ENCODE measurements at places on chromosomes 3 and 15.

DNA sequence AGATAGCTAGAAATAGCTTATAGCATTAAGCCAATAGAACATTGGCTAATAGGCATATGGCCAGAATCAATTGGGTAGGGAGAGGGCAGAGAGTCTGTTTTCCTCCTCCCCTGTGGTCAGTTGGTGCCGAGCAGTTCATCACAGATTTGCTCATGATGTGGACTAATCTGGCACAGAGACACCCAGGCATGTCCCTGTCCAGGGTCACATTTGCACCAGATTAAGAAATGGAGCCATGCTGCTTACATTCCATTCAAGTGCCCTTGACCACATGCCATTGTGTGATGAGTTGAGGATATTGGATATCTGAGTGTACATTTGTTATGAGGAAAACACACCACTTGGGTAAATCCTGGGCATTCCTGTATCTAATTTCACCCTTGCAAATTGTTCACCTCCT, 53.4 kb downstream of the USP13 start:
- no peak for DNase-seq

DNA sequence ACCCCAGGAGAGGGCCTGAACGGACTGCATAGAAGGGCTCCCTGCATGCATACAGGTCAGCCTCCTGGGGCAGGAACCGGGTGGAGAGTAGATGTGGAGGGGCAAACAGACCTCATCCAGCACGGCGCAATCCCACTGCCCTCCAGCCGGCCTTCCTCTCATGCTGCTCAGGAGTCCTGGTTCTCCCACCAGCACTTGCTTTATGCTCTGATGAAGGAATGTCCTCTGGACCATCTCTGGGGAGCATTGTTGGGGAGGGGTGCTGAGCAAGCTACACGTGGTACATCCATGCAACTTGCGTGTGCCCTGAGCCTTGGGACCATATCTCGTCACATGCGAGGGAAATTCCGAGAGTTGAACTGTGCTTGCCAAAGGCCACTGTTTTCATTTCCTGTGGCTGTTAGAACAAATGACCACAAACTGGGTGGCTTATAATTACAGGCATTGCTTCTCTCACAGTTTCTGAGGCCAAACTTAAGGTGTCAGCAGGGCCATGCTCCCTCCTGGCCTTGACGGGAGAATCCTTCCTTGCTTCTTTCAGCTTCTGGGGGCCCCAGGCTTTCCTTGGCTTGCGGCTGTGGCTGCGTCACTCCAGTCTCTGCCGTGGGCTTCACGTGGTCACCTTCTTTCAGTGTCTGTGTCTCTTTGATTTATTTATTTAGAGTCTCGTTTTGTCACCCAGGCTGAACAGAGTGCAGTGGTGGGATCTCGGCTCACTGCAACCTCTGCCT, 12.2 kb downstream of the SELENOS start:
- DNase-seq: no peak

GRCh38 chr3:78004571-78004970, 964.7 kb downstream of the ROBO2 start:
- DNase-seq: no peak

DNA sequence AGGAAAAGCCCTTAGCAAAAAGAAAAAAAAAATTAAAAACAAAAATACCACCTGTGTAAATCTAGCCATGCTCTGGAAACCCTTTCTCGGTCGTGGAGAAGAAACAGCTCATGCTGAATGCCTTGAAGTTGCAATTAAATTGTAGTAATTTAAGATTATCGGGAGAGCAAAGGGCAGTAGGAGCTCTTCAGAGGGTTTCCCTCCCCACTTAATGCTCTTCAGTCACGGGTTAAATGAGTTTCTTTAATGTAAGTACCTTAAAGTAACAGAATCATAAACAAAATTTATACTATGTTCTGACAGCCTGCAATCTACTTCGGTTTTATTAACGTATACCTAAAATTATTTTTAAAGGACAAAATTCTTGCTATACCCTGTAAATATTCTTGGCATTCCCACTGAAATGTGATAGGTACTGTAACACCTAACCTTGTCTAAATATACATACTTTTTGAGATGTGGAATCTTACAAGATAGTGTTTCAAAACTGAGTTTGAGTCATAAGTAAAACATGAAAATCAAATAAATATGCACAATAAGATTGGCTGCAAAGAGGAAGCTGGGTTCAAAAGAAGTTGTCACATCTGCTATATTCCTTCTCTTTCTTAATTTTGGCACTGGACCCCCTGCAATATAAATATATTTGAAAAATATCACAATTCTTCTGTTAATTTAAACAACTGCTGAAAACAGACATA, 5.3 kb downstream of the FOXP1 start:
- no peak for DNase-seq

GRCh38 chr15:77123854-77124253, 52.9 kb upstream of the TSPAN3 start:
- no peak for DNase-seq

DNA sequence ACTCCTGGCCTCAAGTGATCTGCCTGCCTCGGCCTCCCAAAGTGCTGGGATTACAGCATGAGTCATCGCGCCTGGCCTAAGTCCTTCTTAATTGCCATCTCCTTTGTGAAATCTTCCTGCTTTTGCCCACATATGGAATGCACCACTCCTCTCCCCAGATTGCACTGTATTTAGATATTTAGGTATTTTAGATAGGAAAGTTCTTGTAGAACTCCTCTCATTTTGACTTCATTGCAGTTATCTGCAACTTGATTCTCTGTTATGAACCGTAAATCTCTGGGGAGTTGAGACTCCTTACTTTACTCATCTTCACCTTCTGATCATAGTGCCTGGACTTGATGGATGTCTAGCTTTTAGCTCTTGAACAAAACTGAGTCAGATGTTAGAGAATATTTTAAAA, 150.7 kb downstream of the AKAP13 start:
- no peak for DNase-seq

DNA sequence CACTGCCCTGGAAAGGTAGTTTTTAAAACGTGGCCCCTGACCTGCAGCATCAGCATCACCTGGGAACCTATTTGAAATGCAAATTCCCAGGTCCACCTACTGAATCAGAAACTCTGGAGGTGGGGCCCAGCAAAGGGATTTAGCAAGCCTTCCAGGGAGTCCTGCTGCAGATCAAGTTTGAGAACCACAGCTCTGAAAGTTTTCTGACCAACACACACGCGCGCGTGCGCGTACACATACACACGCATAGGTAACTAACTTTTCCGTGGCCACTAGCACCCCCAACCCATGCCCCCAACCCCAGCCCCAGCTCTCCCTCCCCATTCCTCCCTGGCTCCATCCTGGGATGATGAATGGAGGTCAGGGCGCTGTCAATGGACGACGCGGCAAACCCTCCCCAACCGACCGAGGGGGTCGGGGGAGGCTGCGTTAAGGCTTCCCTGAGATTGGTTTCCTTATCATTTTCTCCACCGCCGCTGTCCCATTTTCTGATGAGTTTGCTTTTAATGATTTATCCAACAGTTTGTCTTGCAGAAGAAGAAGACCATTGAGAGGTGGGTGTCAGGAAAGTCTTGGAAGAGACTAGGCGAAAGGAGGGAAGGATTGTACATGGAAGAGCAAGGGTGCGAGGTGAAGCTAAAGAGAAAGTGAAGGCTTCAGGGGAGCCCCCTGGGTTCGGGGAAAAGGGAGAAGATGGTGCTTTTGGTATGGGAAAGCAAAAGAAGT, 590 bp upstream of the BOC start:
- DNase-seq: no peak

DNA sequence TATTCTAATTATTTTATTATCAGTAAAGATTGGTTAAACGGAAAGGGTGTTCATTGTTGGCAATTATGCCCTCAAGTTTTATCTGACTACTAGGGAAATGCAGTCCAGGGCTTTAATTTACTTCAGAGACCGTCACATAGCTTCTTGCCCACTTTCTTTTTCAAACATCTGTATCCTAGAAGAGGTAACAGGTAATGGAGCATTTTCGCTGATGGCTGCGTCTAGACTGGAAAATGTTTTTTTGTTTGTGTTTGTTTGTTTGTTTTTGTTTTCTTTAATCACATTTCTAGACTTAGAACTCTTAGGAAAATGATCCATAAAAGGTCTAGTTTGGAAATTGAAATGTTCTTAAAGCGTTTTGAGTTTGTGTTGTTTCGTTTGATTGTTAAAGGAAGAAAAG, 71.4 kb downstream of the ANXA2 start:
- DNase-seq: no peak

- no peak for DNase-seq
Measured at GRCh38 chr3:54955941-54956340, 28.1 kb upstream of the LRTM1 start.

DNA sequence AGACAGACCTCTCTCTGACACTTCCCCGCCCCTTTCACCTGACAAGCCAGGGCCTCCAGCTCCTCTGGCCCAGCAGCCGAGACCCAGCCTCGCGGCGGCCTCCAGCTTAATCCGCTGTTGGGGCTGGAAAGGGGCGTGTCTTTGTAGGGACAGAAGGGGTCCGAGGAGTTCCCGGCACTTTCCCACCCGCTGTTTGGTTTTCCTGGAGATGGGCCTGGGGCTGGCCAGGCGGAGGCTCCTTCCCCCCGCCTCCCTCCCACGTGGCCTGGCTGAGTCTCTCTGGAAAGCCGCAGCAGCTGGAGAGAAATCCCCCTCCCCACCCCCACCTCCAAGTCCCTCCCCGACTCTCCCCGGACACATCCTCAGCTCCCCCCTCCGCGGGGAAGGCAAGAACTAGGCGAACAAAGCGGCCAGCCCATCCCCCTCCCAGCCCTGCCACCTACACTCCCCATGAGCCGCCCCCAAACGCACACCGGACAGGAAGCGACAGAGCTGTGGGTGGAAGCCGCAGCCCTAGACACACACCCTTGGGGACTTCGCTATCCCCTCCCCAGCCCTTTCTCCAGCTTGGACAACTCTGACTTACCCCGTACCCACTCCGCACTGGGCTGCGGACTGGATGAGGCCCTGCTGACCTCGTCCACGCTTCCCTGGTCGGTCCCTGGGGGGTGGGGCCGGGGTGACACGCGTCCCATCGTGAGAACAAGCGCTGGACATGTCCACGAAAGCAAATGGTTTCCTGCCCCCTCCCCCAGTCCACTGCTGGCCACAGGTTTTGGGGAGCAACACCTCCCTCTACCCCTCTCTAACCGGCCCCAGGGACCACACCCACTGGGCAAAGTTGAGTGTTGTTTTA, 1.2 kb downstream of the IGDCC4 start:
- no peak for DNase-seq

DNA sequence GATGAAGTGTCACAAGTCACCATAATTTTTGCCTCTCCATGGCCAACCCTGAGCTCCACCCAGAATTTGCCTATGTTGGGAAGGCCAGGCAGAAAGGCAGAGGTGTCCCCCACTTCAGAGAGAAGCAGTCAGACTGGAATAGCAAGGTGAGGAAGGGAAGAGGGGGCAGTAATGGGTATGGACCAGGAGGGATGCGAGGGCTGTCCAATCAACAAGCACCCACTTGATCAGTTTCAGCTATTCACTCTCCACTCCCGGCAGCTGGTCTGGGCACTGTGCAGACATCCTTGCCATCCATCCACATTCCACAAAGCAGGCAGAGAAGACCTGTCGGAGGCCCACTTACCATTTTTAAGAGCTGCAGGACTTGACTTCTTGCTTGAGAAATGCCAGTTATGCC, 43.5 kb upstream of the CTNNB1 start:
- DNase-seq: no peak

- no peak for DNase-seq
Measured at GRCh38 chr3:119731560-119732343, 28.9 kb downstream of the CFAP91 start.

DNA sequence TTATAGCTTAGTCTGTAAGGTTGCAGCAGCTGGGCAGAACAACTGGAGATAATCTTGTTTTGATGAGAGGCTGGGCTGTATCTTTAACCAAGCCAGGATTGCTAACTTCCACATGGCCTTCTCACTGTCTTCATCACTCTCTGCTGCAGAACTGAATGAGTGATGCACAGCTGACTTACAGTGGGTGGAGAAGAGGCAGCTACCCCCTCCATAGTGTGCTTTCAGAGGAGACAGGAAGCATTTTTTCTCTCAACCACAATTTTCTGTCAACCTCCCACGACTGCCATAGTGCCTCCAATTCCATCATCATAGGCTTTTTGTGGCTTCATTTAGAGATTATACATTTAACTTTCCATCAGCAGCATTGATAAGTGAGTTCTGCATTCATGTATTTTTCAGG, 168.2 kb downstream of the CLSTN2 start:
- no peak for DNase-seq

GRCh38 chr3:60399292-60399691, 852.0 kb downstream of the FHIT start:
- DNase-seq: no peak

- no peak for DNase-seq
Measured at GRCh38 chr15:34869110-34869509, 73.8 kb upstream of the ACTC1 start.

GRCh38 chr15:40439960-40440742, 602 bp upstream of the BAHD1 start:
- no peak for DNase-seq

DNA sequence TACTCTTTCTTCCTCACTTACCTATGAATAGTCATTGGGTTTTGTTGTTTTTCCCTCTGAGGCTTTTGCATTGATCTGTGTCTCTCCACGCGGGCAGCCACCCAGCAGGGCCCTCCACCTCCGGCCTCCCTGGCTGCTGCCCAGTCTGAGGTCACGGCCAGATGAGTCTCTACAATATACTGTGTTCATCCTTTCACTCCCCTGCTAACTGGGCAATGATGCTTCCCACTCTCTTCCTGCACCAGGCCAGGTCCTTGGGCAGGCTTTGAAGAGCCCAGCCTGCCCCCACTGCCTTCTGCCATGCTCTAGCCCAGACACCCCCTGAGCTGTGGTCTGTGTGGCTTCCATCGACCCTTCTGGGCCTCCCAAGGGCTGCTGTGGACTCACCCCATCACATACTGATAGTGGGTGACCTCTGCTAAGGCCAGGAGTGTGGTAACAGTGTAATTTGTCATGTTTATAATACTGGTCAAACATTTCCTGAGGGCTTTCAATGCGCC, 18.0 kb downstream of the PDIA5 start:
- DNase-seq: no peak

DNA sequence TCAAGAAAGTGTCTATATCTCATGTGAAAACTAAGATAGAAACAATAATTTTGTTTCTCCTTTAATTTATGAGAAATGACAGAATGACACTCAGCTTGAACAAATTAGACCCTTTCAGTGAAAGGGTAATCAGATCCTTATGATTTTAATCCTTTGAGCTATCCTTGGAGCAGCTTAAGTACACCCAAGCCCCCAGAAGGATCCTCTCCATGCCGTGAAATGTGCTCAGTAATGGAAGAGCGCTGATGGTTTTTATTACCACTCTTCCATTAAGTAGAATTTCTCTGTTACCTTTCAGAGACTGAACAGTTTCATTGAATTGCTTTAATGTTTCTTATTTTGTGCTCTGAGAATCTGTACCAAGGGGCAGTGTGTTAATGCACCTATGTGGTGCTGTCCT, 54.3 kb downstream of the HMG20A start:
- no peak for DNase-seq

DNA sequence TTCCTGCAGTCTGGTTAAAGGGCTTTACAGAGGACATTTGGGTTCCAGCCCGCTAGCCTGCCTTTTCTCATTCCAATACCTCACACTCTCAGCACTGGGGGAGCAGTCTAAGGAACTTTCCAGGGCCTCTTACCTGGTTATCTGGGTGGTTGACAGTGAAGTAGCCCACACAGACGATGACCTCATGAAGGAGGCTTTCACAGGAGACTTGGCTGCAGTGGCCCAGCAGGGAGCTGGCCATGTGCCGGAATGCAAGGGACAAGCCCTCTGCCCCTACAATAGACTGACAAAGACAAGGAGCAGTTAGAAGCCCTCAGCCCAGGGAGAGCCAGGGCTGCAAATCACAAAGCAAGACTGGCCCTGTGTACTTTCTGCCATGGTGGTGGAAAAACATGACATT, 39.5 kb downstream of the ISL2 start:
- no peak for DNase-seq

GRCh38 chr3:14323401-14324223, 78.8 kb upstream of the SLC6A6 start:
- DNase-seq: no peak

Data from keratinocyte (primary cell).